ENCODE measurements at places on chromosomes 4 and X.

DNA sequence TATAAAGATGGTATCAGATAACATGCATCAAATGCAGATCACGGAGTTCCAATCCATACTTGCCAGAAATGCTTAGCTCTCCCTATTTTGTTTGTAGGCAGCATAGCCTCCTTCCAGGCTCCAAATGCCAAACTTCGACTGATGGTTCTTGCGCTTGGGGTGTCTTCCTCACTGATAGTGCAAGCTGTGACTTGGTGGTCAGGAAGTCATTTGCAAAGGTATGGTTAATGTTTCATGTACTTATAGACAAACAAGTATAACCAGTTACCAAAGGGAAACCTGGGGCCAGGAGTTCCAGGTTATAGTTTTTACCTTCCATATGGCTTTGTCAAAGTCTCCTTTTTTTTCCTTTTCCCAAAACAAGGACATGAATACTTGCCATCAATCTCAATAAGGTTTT is 5.3 kb downstream of the CWH43 start:
- DNase-seq, result no peak

- DNase-seq, result no peak
These were observed 7.7 kb downstream of the FANCB start for GRCh38 chrX:14865201-14865600.

- no peak for DNase-seq
These were observed 67.5 kb upstream of the CXCL13 start for GRCh38 chr4:77538144-77538543.

DNA sequence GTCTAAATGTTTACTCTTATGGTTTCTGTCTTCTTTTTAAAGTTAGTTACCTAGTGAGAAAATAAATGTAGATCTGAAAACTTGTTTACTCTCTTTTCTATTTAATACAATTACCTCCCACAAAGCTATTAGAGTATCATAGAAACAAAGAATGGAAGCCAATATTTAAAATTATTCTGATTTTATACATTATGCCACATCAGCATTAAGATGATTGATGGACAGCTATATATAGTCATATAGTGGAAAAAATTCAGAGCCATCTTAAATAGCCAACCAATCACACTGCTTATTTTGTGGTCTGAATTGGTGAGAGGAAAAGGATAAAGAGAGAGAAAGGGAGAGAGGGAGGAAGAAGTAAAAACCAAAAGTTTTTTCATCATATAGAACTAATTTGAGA is 1101.8 kb downstream of the PCDH19 start:
- DNase-seq, result no peak

GRCh38 chr4:70715097-70715496 is 6.7 kb upstream of the RUFY3 start:
- DNase-seq, result no peak

DNA sequence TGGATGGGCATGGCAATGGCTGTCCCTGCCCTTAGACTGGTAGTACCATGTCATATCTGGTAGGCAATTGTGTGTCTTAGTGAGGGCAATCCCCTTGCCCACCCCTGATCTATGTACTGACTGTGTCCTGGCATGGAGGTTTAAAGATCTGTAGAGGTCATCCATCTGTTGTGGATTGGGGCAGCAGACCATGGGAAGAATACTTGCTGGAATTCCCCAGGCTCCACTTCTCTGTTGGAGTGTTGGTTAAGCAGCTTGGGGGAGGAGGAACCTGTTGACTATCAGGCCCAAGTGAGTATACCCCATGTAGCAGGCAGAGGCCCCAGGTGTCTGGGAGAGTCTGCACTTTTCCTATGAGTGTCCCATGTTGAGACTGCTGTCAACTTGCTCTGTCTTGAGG is 246.7 kb upstream of the DIPK2B start:
- no peak for DNase-seq

DNA sequence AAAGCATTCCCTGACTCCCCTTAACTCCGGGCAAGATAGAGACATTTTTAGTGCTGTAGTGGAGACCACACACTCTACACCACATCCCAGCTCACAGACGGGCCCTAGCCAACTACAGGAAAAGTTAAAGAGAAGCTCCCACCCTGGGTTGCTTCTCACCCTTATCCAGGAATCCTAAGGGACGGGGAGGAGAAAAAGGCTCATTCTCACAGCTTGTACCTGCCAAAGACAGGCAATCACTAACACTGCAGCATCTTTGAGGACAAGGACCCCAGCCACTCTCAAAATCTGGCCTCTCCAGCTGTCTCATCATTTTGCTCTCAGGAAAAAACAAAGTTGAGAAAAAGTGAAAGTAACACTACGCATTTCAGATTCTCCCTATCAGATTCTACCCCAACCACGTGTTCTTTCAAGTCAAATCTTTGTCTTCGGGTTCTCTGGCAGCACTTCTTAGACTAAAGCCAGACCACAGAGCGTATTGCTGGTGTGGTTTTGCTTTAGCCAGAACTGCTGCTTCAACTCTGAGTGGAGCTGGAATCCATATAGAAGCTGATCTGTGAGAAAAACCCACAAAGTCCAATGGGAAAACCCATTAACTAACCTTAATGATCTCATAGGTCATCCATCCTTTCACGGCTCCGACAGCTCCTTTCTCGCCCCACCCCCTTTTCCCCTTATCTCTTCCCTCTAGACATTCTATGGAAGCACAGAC is 605.9 kb upstream of the DIPK2B start:
- no peak for DNase-seq

Data from stimulated activated CD8-positive, alpha-beta memory T cell treated with anti-CD3 and anti-CD28 coated beads, Interleukin-12 subunit alpha, Interleukin-12 subunit beta, amount 100 ng/mL, for 4 hours (primary cell).